ENCODE measurements at places on chromosomes 7 and 10. TPM values are rescaled to one million over a fixed set of nuclear protein-coding genes. Genes with fewer than 3 reads are reported as not detected.

The CPXM2 gene
- total RNA-seq: 0.55 TPM

The WNT8B gene
- total RNA-seq: not detected

The AGBL3 gene
- total RNA-seq: 2.6 TPM

The ADRB1 gene
- 0.11 TPM for total RNA-seq

The PLAC9 gene
- 3.9 TPM for total RNA-seq

The FGFBP3 gene
- 0.19 TPM for total RNA-seq

The AZGP1 gene
- 1,565 TPM for total RNA-seq

The GATA3 gene
- total RNA-seq: not detected

The NME8 gene
- total RNA-seq: not detected

The MINDY4 gene
- total RNA-seq: 1.9 TPM

The FBXW4 gene
- total RNA-seq: 24.1 TPM

The SFTPA1 gene
- total RNA-seq: 0.40 TPM

The PODXL gene
- total RNA-seq: 2.1 TPM

The CYCS gene
- total RNA-seq: 45.8 TPM

The PIP gene
- total RNA-seq: not detected

The RNF32 gene
- 0.84 TPM for total RNA-seq

The GFRA1 gene
- 36.7 TPM for total RNA-seq

The OR2A1 gene
- total RNA-seq: not detected

The LIPF gene
- not detected for total RNA-seq

The C10orf95 gene
- not detected for total RNA-seq

The WNT16 gene
- not detected for total RNA-seq

The NEUROG3 gene
- not detected for total RNA-seq

The SLC18A3 gene
- not detected for total RNA-seq

The TNS3 gene
- 61.9 TPM for total RNA-seq

The FBXL13 gene
- total RNA-seq: 0.24 TPM

The GBX1 gene
- total RNA-seq: not detected

The ACBD7 gene
- 0.18 TPM for total RNA-seq

The PRRT4 gene
- not detected for total RNA-seq

The SORBS1 gene
- total RNA-seq: 76.1 TPM

The LEP gene
- not detected for total RNA-seq

The SAP25 gene
- 0.53 TPM for total RNA-seq

The ZDHHC4 gene
- 29.4 TPM for total RNA-seq

Data from right lobe of liver (tissue), 6 donors.